ENCODE measurements at places on chromosomes 2 and 18.

- peaks cover under 1% of the 10 kb centered on the region for H3K36me3 ChIP-seq
- no peaks in the 10 kb centered on the region for H3K27me3 ChIP-seq
- no peak for DNase-seq
- H3K4me3 ChIP-seq, result no peak overlapping the region
- H3K27ac ChIP-seq, result no peak overlapping the region
Measured at GRCh38 chr2:120298173-120298835, 45.7 kb downstream of the RALB start.

- no peak for DNase-seq
- no peaks in the 10 kb centered on the region for H3K36me3 ChIP-seq
- H3K4me3 ChIP-seq, result no peak overlapping the region
- no peak overlapping the region for H3K27ac ChIP-seq
Measured at GRCh38 chr18:8162802-8163201, 446.4 kb upstream of the RAB12 start.

- H3K27me3 ChIP-seq, result no peaks in the 10 kb centered on the region
- peaks cover 6% of the 10 kb centered on the region for H3K4me1 ChIP-seq
- no peak overlapping the region for H3K4me3 ChIP-seq
- no peaks in the 10 kb centered on the region for H3K36me3 ChIP-seq
- DNase-seq, result no peak
- H3K27ac ChIP-seq, result no peak overlapping the region
Measured at GRCh38 chr2:177334940-177335543, 57.5 kb upstream of the AGPS start.

- H3K36me3 ChIP-seq, result no peaks in the 10 kb centered on the region
- H3K4me1 ChIP-seq, result no peaks in the 10 kb centered on the region
- no peaks in the 10 kb centered on the region for H3K27me3 ChIP-seq
- H3K4me3 ChIP-seq, result no peak overlapping the region
- DNase-seq, result no peak
- no peak overlapping the region for H3K27ac ChIP-seq
Measured at GRCh38 chr2:53445383-53446070, 322.1 kb upstream of the CHAC2 start.

DNA sequence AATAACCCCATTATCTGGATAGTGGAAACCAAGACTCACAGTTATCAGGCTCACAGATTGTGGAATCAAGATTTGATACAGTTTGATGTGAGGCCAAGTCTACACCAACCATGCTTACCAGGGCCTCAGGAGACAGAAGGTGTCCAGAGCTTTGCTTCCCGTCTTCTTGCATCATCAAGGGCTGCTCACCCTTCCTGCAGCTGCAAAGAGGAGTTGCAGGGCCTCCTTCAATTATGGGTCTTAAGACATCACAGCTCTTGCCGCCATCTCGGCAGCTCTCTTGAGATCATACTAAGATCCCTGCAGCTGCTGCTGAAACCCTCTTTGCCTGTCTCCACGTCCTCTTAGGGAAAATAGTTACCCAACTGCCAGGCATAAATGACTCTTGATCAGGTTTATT lies 176.0 kb downstream of the MGAT5 start:
- H3K27ac ChIP-seq, result no peak overlapping the region
- DNase-seq, result no peak
- no peaks in the 10 kb centered on the region for H3K27me3 ChIP-seq
- H3K4me3 ChIP-seq, result no peak overlapping the region

DNA sequence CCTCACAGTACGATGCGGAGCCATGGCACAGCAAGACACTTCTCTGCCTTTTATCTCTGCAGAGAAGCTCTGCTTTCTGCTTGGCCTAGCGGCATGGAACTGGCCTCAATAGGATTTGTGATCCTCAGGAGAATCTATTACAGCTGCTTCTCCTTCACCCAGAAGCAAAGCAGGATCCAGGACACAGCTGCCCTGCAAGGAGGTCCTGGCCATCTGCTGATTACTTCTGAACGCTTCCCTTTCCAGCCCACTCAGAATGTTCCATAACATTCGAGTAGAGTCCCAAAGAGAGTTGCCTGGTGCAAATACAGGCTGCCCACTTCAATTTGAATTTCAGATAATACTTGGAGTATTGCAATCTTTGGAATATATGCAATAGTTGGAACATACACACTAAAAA lies 29.2 kb upstream of the KCNS3 start:
- H3K27me3 ChIP-seq, result no peaks in the 10 kb centered on the region
- no peak overlapping the region for H3K27ac ChIP-seq
- no peaks in the 10 kb centered on the region for H3K36me3 ChIP-seq
- no peaks in the 10 kb centered on the region for H3K4me1 ChIP-seq

DNA sequence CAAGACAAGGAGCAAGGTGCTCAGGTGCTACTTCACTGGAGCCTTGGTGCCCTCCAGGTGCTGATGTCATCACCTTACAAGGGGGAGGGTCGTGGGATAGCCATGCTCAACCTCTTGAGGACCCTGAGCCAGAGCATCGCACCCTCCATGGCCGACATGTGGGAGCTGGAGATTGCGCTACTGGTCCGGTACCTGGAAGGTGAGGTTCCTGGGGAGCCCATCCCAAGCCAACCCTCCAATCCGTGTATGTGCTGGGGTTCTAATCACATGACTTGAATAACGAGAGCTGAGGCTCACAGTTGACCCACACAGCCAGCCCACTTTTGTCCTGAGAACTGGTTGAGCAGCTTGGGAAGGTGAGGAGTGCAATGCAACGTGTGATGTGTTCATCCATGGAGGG lies 25.9 kb downstream of the MROH2A start:
- H3K4me3 ChIP-seq, result no peak overlapping the region
- DNase-seq, result peak; percentile 22
- no peaks in the 10 kb centered on the region for H3K4me1 ChIP-seq
- H3K27me3 ChIP-seq, result peaks cover 5% of the 10 kb centered on the region

- no peaks in the 10 kb centered on the region for H3K36me3 ChIP-seq
- H3K4me3 ChIP-seq, result peak overlapping the region; percentile 64
- no peak for DNase-seq
- H3K4me1 ChIP-seq, result peaks cover 15% of the 10 kb centered on the region
- no peaks in the 10 kb centered on the region for H3K27me3 ChIP-seq
- H3K27ac ChIP-seq, result no peak overlapping the region
Measured at GRCh38 chr18:76451396-76452331, 43.4 kb downstream of the ZNF516 start.

GRCh38 chr2:61478086-61478485 lies 7.2 kb upstream of the USP34 start:
- no peak for DNase-seq
- no peaks in the 10 kb centered on the region for H3K4me1 ChIP-seq
- H3K4me3 ChIP-seq, result no peak overlapping the region

GRCh38 chr2:169221745-169222369 lies 140.5 kb downstream of the LRP2 start:
- H3K36me3 ChIP-seq, result no peaks in the 10 kb centered on the region
- DNase-seq, result no peak
- no peaks in the 10 kb centered on the region for H3K4me1 ChIP-seq
- H3K27me3 ChIP-seq, result no peaks in the 10 kb centered on the region

GRCh38 chr2:33131749-33132148 lies 185.0 kb downstream of the LTBP1 start:
- no peak for DNase-seq
- no peaks in the 10 kb centered on the region for H3K27me3 ChIP-seq
- H3K4me1 ChIP-seq, result no peaks in the 10 kb centered on the region
- H3K4me3 ChIP-seq, result no peak overlapping the region

DNA sequence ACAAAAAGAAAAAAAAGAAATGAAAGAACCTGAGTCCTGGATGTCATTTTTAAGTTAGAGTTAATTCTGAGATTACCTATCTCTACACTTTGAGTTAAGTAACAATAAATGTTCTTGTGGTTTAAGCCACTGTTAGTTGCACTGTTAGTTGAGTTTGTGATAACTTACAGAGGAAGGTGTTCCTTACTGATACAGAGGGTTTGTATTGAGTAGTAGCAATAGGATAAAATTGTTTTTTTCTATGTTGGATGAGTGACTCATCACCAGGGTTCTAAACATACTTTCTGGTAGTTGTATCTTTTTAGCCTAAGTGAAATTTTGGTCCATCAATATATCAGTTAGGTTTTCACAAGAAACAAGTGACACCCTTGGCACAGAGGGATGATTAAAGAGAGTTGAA lies 4.0 kb upstream of the LCLAT1 start:
- no peak overlapping the region for H3K4me3 ChIP-seq
- H3K27ac ChIP-seq, result no peak overlapping the region
- peaks cover 19% of the 10 kb centered on the region for H3K4me1 ChIP-seq
- no peak for DNase-seq
- H3K27me3 ChIP-seq, result no peaks in the 10 kb centered on the region

DNA sequence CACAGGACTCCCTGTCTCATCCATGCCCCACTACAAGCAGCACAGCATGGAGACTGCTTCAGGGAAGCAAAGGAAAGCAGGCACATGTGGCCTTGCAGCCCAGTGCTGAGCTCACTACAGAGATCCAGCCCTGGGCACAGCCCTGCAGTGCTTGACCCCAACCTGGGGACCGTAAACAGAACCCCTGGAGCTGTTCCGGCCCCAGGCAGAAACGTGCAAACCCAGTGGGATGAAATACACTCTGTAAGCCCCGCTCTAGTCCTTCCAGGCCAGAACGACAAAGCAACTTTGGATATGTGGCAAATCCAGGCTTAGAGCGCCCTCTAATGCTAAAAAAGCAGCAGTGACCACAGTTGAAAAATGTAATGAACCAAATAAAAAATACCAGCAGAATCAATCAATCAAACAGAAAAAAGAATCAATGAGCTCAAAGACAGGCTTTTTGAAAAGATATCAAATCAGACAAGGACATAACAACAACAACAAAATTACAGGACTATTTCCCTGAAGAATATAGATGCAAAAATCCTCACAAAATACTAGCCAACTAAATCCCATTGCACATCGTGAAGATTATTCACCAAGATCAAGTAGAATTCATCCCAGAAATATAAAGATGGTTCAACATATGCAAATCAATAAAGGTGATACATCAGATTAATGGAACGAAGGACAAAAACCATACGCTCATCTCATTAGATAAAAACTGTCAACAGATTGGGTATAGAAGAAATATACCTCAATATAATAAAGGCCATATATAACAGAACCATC lies 45.6 kb downstream of the ZNF519 start:
- H3K4me3 ChIP-seq, result no peak overlapping the region
- no peak for DNase-seq
- no peaks in the 10 kb centered on the region for H3K27me3 ChIP-seq
- no peaks in the 10 kb centered on the region for H3K36me3 ChIP-seq

DNA sequence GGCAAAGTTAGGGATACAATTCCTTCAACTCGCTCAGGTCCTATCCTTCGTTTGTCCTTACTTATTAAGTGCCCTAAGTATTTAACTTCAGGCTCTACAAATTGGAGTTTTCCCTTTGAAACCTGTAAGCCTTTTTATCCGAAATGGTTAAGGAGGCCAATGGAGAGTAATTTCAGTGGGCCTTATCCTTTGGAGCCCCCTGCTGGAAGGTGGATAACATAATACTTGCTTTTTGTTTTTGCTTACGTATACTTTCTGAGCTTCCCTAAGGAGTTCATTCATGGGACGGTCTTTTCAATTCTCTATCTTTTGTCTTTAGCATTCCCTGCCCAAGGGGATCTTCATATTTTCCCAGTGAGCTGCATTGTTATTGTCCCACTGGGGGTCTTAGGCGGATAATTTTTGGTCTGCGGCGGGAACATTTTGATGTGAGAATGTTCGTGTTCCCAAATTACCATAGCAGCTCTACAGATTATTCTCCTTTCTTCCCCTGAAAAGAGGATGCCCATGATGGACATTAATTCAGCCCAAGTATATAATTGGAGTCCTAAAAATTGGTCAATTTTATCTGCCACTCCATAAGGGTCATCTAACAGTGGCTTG lies 34.4 kb upstream of the TRAPPC8 start:
- peak; percentile 34 for DNase-seq
- no peaks in the 10 kb centered on the region for H3K27me3 ChIP-seq
- H3K4me1 ChIP-seq, result no peaks in the 10 kb centered on the region
- no peaks in the 10 kb centered on the region for H3K36me3 ChIP-seq
- H3K4me3 ChIP-seq, result no peak overlapping the region

DNA sequence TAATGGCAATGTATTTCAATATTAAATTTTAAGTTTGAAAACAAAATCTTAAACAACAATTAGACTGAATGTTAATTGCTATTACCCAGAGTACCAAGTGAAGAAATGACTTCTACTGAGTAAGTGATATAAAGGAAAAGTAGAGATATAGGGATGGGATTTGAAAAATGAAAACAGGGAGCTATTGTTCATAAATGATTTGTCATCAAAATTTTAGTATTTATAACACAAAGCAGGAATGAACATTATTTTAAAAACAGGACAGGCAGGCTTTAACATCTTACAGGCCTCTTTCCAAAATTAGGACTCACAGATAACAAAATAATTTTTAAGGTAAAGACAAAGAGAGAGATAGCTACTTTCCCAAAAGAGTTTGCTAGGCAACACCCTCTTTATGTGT lies 3.9 kb downstream of the EXOC6B start:
- no peak for DNase-seq
- no peak overlapping the region for H3K27ac ChIP-seq
- no peaks in the 10 kb centered on the region for H3K27me3 ChIP-seq
- no peak overlapping the region for H3K4me3 ChIP-seq
- no peaks in the 10 kb centered on the region for H3K36me3 ChIP-seq

- no peak for DNase-seq
- H3K36me3 ChIP-seq, result no peaks in the 10 kb centered on the region
- H3K27ac ChIP-seq, result no peak overlapping the region
- no peaks in the 10 kb centered on the region for H3K4me1 ChIP-seq
- H3K4me3 ChIP-seq, result no peak overlapping the region
Measured at GRCh38 chr2:47236503-47237215, 81.6 kb upstream of the STPG4 start.

- no peaks in the 10 kb centered on the region for H3K4me1 ChIP-seq
- H3K4me3 ChIP-seq, result no peak overlapping the region
- H3K27me3 ChIP-seq, result no peaks in the 10 kb centered on the region
- H3K27ac ChIP-seq, result no peak overlapping the region
- DNase-seq, result no peak
Measured at GRCh38 chr18:57052173-57052572, 94.7 kb upstream of the BOD1L2 start.

DNA sequence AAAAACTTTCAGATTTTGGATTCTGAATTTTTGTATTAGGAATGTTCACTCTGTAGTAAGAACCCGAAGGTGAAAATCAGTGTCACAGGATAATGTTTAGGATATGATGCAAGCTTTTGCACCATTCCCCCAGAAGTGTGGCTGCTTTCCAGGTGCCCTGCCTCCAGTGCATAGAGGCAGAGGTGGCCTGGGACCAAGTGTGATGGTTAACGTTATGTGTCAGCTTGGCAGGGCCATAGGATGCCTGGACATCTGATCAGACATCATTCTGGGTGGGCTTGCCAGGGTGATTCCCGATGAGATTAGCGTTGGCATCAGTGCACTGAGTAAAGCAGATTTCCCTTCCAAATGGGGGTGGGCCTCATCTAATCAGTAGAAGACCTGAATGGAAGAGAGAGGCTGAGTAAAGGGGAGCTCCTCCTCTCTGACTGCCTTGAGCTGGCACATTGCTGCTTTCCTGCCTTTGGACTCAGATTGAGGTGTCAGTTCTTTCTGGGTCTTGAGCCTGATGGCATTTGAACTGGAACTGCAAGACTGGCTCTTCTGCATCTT lies 177.4 kb upstream of the HS6ST1 start:
- DNase-seq, result no peak
- H3K4me1 ChIP-seq, result no peaks in the 10 kb centered on the region
- no peak overlapping the region for H3K4me3 ChIP-seq
- H3K27ac ChIP-seq, result no peak overlapping the region

GRCh38 chr2:2564300-2565078 lies 233.4 kb upstream of the MYT1L start:
- no peak overlapping the region for H3K27ac ChIP-seq
- H3K4me1 ChIP-seq, result no peaks in the 10 kb centered on the region
- H3K36me3 ChIP-seq, result no peaks in the 10 kb centered on the region
- H3K27me3 ChIP-seq, result no peaks in the 10 kb centered on the region
- DNase-seq, result no peak
- no peak overlapping the region for H3K4me3 ChIP-seq

Measured in CD8-positive, alpha-beta memory T cell (primary cell).